CD4-positive, alpha-beta T cell treated with Interleukin-15 for 4 hours (primary cell): ENCODE measurements at places on chromosomes 3 and 15.

DNA sequence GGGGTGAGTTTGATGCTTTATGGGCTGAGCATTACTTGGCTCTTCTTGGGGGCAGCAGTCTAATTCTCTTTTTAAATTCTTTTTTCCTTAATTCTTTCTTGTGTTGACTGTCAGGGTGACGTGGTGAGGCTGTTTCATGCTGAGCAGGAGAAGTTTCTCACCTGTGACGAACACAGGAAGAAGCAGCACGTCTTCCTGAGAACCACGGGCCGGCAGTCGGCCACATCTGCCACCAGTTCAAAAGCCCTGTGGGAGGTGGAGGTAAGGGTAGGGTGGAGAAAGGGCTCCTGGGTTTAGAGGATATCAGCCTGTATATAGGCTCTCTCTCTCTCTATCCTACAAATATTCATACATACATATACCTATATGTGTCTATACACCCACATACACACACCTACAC is 152.3 kb downstream of the ITPR1 start:
- no peak for DNase-seq

- no peak for DNase-seq
Observed at GRCh38 chr3:106268696-106269095, 399.9 kb upstream of the CBLB start.

DNA sequence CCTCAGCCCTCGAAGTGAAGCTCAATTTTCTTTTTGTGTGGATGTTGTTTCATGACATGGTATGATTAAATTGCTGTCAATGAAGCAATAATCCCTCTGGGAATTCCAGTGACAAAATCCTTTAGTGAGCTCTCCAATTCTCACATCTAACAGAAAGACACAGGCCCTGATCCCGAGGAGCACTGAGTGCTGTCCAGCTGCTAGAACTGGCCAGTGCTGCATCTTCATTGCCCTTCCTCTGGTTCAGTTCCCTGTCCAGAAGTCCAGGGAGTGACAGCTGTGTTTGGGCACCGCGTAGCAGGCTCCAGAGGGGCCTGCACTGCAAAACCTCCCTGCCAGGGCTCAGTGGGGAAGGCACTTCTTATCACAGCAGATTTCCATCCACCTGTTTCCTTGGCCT is 516.8 kb upstream of the ATP11B start:
- no peak for DNase-seq

- DNase-seq = no peak
Observed at GRCh38 chr3:11273891-11274291, 1.7 kb downstream of the ATG7 start.

- DNase-seq = peak; percentile 60
Observed at GRCh38 chr3:141876891-141877621, 613 bp downstream of the ATP1B3 start.

GRCh38 chr15:52360229-52361203 is 64.9 kb upstream of the MYO5C start:
- DNase-seq = no peak

DNA sequence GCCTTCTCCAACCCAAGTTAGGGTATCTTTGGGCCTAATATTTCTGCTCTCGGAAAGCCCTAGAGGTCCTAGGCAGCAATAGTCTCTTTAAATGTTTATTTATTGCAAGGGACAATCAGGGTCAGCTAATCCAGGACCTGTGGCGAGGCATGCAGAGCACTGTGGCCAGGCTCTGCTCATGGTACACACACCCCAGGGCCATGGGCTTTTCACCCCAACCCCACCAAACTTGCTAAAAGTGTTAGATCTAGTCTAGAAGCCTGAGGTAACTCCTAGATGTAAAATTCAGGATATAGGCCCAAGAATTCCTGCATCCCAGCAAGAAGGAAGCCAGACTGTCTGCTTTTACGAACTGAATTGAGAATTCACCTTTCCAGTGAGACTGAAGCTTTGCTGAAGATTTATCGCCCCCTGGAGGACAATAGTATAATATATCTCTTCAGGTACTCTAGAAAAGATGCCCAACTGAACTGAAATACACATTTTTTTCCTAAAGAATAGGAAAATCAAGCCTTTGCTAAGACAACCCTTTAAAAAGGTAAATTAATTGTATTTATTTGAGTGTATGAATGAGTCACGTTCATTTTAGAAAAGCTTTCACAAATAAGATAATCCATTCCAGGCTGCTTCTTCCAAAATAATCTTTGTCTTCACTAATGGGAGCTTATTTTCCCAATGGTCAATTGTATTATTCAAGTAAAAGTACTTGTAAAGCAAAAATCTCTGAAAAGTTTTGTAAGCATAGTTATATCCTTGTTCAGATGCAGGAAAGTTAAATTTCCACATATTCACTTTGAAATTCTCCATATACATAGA is 89.8 kb downstream of the LRRC3B start:
- DNase-seq = peak; percentile 9

DNA sequence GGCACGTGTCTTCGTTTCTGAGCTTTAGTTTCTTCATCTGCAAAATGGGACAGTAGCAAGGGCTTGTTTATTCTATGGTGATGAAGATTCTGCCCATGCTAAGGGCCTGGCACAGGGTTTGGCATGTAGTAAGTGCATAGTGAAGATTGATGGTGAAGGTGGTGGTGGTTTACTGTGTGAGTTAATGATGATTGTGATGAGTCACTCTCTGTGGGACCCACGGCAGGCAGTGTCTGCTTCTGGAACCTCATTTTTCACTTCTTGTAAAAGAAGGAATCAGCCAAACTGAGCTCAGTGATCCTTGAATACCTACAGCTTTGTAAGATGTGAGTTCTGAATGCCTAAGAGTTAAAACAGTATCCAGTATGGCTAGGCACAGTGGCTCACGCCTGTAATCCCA is 86.2 kb upstream of the LRTM1 start:
- DNase-seq = no peak

GRCh38 chr3:53079147-53079546 is 33.3 kb upstream of the SFMBT1 start:
- DNase-seq = no peak

DNA sequence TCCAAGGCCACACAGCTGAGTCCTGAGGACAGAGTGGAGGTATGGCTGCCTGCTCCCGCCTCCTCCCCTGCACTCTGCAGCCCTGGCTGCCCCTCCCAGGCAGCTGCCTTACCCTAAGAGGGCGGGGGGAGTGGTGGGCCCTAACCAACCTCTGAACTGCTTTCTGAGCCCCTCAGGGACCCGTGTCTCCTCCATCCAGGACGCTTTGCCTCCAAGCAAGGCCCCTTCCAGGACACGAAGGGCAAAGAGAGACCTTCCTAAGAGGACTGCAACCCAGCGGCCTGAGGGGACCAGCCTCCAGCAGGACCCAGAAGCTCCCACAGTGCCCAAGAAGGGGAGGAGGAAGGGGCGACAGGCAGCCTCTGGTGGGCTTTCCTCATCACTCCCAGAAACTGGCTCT is 7.6 kb downstream of the NEIL1 start:
- DNase-seq = no peak

DNA sequence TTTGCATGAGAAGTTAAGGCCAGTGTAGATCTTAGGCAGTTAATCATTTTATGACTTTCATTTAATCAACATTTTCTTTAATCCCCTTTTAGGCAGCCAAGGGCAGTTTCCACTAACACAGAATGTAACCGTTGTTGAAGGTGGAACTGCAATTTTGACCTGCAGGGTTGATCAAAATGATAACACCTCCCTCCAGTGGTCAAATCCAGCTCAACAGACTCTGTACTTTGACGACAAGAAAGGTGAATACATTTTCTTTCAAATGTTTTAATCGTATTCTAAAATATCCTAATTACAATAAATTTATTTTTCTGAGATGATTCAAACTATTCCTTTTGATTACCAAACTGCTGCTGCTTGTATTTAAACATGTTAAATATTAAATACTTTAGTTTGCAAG is 843.2 kb downstream of the CADM2 start:
- DNase-seq = no peak

GRCh38 chr15:37045859-37046740 is 54.2 kb downstream of the MEIS2 start:
- no peak for DNase-seq

GRCh38 chr3:170563712-170564423 is 22.0 kb downstream of the SLC7A14 start:
- no peak for DNase-seq

DNA sequence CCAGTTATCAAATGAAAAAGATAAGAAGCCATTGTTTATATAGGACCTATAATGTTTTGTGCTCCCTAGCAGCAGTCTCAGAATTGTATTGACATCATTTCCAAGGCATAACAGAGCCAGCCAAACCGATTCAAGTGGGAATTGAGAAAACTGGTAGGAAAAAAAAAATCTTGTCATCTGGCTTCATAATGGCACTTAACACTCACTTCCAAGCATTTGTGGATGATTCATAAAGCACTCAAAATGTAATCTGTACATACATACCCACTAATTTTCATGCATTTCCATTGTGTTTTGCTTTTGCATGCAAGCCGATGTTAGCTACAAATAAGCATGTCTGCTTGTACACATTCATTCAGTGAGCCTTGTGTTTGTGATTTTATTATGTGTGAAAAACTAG is 18.6 kb upstream of the TRPC1 start:
- no peak for DNase-seq

GRCh38 chr15:53758412-53758811 is 1.1 kb downstream of the WDR72 start:
- no peak for DNase-seq

DNA sequence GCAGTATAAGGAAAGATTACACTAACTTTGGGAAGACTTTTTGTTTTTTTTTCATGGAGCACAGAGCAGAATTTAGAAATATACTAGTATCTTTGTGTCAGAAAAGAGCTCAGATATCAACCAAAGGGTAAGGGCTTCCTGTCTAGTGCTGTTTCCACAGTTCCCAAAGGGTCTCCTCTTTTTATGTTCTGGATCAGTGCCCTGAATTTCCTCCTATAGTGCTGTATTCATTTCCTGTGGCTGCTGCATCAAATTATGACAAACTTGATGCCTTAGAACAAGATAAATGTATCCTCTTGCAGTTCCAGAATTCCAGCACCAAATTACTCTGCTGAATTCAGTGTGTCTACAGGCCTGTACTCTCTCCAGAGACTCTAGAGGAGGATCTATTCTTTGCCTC is 219.8 kb upstream of the THRB start:
- no peak for DNase-seq

- no peak for DNase-seq
Observed at GRCh38 chr15:77825252-77825542, 192.5 kb upstream of the LINGO1 start.

- no peak for DNase-seq
Observed at GRCh38 chr3:133282236-133282635, 117.6 kb upstream of the BFSP2 start.

- no peak for DNase-seq
Observed at GRCh38 chr15:68379058-68379758, 52.8 kb downstream of the ITGA11 start.

GRCh38 chr15:98927022-98927421 is 80.6 kb downstream of the PGPEP1L start:
- no peak for DNase-seq

- no peak for DNase-seq
Observed at GRCh38 chr3:111739311-111739911, 119.7 kb upstream of the PHLDB2 start.

DNA sequence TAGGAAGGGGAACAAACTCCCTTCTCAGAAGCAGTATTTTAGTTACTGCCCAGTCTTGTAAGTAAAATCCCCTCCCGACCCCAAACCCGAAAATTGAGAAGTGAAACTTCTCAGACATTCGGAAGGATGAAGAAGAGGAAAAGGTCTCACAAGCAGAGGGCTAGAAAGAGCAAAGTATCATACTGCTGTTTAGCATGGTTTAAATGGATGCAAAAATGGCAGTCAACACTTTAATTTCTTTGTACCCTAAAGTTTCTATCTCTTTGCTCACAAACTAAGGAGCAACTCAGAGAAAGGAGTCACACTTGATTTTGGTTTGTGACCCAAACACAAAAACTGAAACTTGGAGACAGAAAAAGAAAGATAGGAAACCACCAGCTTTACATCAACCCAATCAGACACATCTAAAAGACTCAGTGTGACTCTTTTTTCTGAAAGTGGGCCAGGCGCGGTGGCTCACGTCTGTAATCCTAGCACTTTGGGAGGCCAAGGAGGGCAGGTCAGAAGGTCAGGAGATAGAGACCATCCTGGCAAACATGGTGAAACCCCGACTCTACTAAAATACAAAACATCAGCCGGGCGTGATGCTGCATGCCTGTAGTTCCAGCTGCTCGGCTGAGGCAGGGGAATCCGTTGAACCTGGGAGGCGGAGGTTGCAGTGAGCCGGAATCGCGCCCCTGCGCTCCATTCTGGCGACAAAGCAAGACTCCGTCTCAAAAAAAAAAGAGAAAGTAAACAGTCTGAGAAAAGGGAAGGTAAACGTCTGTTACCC is 63.2 kb upstream of the ATP11B start:
- DNase-seq = no peak

GRCh38 chr3:110414855-110415254 is 656.8 kb upstream of the NECTIN3 start:
- DNase-seq = no peak

- no peak for DNase-seq
Observed at GRCh38 chr3:76753599-76753998, 286.3 kb upstream of the ROBO2 start.

DNA sequence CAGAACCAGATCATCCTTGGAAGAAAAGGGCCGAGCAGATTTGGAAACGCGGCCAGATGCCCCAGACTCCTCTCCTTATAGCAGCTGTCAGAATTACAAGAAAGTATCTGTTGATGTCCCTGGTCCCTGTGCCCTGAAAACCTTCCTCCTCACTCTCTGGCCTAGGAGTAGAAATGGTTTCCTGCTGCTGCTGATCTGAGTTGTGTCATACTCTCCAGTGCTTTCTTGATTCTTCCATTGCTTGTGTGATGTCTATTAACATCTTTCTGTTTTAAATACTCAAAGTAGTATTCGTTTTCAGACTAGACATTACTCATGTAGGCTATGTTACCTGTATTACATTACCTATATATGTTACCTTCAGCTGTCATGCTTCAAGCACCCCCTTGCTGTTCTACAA is 26.8 kb upstream of the HERC1 start:
- DNase-seq = no peak

DNA sequence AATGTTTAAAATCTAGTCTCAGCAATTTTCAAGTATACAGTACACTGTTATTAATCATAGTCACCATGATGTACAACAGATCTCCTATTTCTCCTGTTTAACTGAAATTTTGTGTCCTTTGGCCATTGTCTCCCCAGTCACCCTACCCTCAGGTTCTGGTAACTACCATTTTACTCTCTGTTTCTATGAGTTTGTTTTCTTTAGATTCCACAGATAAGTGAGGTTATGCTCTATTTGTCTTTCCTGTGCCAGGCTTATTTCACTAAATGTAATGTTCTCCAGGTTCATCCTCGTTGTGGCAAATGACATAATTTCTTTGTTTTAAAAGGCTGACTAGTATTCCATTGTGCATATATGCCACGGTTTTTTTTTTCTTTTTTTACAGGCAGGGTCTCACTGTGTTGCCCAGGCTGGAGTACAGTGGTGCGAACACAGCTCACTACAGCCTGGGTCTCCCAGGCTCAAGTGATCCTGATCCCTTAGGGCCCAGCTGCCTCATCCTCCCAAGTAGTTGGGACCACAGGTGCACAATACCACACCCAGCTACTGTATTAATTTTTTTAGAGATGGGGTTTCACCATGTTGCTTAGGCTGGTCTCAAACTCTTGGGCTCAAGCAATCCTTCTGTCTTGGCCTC is 50.0 kb downstream of the RAB7A start:
- DNase-seq = no peak
